ENCODE measurements at places on chromosomes 3 and 15. TPM values are rescaled to one million over a fixed set of nuclear protein-coding genes. Genes with fewer than 3 reads are reported as not detected.

ARNT2 gene
- total RNA-seq: 6.8 TPM

DPPA4 gene
- total RNA-seq: not detected

DNA sequence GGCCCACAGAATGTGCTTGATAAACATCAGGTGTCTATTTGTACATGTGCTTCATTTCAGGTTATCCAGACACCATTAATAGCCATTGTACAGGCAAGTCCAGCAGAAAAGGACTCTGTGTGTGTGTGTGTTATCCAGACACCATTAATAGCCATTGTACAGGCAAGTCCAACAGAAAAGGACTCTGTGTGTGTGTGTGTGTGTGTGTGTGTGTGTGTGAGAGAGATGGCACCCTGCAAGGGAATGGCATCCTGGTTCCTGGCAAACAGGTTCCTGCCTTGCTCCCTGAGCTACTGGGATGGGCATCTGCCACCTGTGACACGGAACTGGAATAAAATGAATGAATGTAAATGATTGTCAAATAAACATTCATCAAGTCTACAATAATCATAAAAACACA, 11.7 kb downstream of the SUCLG2 start:
- DNase-seq: no peak

DNA sequence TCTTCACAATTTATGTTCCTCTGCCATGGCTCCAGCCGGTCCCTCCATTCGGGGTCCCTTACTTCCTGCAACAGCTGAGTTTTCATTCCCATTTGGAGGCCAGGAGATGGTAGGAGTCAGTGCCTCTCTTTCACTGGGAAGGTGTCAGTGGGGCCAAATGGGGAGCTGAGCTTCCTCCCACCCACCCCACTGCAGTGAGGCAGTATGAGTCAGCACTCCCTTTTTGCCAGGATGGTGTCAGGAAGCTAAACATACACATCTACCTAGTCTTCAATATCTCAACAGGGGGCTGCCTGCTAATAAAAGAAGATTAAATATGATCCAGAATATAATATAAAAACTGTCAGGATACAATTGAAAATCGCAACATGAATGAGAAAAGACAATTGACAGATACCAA, 12.7 kb upstream of the ACTC1 start:
- no peak for DNase-seq

- DNase-seq: no peak
These were observed 841 bp downstream of the EIF3J start for GRCh38 chr15:44537735-44538240.

- DNase-seq: no peak
These were observed 226.0 kb upstream of the TPM1 start for GRCh38 chr15:62816342-62817069.

- DNase-seq: no peak
These were observed 14.6 kb downstream of the TRAIP start for GRCh38 chr3:49841806-49842205.

DNA sequence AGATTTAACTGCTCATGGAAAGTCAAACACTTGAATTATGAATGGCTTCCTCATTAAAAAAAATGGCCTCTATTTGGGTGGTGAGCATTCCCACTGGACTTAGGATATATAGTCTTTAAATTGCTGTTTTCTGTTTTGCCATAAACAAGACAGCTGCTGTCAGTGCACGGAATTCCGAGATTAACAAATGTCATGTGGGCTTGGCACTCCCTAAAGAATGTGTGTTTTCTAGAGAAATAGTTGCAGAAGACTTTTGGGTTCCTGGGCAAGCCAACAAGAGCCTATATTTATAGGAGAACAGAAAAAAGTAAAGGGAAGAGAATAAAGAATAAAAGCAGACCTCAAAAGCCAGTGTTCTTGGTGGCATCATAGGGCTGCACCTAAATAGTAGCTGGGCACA, 13.6 kb upstream of the TFG start:
- no peak for DNase-seq

DNA sequence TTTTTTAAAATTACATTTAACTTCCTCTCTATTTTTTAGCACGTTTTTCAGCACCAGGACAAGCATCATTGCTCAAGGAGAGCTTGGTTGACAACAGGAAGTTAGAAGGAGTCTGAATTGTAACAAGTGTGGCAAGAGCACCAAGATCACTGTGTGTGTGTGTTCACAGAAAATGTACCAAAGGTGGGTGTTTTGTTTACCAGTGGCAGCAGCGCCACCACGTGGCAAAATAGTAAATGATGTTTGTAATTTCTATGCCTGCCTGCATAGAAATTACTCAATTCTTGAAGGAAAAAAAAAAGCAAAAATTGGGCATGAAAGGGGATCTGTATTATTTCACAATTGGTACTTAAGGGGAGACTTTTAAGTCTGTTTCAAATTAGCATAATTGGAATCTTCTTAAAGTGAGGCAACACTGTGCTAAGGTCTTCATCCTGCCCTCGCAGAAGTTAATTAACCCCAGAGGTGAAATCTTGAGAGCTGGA, 7.4 kb upstream of the U2SURP start:
- no peak for DNase-seq

Measured in pancreas (tissue), 10 donors.